ENCODE measurements at places on chromosomes 3 and 15.

DNA sequence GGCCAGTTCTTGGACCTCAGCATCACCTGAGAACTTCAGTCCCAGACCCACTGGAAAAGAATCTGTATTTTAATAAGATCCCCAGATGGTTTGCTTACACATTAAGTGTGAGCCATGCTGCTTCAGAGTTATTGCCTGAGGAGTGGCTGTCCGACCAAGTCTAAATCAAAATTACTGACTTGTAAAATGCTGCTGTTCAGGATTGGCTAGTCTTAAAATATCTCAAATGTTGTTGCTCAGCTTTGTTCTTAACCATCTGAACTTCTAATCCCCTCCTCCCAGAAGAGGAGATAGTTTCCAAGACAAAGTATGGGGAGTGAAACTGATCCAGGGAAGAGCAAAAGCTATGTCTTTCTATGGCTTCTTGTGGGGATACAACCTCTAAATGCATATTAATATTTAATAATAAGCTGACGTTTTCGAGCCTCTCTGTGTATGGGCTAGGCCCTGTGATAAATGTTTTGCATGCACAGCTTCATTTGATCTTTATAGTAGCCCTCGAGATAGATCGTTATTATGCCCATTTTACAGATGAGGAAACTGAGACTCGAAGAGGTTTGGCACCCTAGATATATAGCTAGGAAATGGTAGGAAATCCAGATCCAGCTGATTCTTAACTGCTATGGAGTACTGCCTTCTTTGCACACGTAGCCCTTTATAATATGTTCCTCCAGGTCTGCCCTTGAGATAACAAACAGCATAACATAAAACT is 52.2 kb downstream of the DNASE1L3 start:
- DNase-seq: no peak

GRCh38 chr3:129972301-129972700 is 2.2 kb upstream of the TRH start:
- no peak for DNase-seq

GRCh38 chr3:40847551-40847992 is 322.8 kb downstream of the ZNF621 start:
- DNase-seq: no peak

GRCh38 chr3:69433121-69433968 is 47.5 kb upstream of the FRMD4B start:
- DNase-seq: no peak

DNA sequence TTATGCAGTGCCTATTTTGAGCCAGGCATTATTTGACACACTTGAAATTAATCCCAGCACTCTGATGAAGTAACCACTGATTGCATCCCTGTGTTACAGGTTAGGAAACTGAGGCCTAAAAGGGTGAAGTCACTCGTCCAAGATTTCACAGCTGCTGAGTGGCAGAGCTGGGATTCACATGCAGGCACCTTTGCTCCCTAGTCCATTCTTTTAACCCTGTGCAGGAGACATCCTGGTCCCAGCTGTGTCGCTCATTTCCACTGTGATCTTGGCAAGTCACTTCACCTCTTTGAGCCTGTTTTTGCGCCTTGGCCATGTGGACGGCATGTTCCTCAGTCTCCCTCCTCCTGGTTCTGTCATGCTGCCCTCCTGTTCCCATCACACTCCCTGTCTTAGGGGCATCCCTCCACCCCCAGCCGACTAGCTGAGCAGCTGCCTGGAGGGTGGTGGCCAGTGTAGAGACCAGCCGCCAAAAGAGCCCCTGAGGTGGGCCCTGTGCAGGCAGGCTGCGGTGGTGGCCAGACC is 70.6 kb downstream of the SMAD6 start:
- no peak for DNase-seq

DNA sequence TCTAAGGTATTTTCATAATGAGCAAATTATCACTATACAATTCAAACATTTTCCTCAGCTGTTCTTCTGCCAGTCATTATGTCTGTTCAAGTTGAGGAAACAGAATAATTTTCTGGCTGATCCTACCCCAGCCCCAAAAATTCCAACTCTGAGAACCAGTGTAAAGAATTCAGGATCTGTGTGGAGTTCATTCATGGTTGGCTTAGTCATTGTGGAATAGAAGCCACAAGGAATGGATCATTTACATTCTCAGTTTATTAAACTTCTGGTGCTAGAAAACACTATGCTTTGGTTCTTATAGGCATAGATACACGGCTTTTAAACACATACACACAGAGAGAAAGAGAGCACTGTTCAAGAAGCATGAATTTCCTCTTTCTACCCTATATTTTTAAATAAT is 134.6 kb downstream of the CMSS1 start:
- DNase-seq: no peak

DNA sequence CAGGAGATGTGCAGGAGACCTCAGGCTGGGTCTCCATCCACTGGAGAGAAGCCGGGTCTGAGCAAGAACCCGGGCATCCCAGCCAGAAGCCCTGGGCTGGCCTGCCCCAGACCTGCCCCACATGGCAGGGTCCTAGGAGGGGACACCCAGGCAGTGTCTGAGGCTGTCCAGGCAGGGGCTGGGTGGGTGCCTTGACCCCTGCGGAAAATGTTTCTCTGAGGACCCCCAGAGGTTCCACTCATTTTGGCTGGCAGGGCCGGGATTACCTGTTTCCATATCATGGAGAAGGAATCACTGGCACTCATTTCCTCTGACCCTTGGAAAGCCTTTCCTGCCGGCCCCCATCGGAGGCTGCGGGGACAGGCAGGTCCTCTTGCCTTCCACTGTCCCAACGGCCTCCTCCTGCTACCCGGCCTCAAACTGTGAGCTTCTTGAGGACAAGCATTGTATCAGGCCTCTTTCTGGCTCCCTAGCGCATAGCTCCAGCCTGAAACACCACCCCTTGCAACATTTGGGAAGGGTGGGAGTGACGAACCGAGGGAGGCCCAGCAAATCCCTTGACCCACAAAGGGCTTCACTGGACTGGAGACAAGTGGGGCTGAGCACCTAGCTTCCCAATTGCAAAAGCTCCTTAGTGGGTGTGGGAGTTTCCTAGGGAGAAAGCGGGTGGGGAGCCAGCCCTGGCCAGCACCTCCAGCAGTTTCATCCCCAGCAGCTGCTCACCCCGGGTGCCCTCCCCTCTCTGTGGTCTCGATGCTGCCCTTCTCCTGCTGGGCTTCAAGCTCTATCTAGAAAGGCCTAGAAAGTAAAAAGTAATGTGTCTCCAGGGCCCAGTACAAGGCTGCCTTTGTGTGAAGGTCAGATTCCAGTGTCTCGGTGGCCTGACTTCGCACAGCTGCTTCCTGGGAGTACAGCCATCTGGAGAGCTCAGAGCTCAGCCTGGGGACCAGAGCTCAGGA is 29.7 kb downstream of the ACSBG1 start:
- no peak for DNase-seq

DNA sequence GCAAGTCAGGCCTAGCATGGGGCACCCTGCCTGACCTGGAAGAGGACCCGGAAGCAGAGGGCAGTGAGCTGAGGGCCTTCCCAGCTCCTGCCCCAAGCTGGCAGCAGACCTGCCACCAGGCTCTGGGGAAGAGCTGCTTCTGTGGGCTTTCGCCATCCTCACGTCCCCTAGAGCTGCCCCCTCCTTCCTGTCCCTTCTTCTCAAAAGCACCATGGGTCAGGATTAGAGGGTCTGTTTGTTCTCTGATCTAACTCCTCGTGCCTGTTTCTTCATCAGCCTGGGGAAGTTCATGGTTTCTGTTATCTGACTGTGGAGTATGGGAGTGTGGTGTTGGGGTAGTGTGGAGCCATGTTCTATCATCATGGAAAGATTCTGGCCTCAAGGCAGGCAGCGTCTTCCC is 58.4 kb upstream of the POLG start:
- no peak for DNase-seq

Data from stimulated activated CD8-positive, alpha-beta memory T cell treated with anti-CD3 and anti-CD28 coated beads, Interleukin-7, amount 100 ng/mL, for 4 hours (primary cell).